NB4 (cell line): ENCODE measurements at places on chromosomes 1 and 21.

DNA sequence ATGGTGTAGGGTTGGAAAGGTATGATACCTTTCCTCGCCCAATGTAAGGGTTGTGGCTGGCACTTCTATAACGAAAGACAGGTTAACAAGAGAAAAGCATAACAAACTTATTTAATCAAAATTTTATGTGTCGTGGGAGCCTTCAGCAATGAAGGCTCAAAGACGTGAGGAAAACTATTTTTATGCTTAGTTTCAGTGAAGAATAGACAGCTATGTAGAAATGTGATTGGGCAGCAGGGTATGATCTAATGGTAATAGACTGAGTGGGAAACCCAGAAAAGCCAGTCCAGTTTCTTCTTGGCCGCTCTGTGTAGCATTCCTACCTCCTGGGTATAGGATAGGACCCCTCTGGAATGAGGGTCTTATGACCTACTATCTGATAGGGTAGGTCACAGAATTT, 464.7 kb downstream of the ADGRL2 start:
- DNase-seq: no peak

GRCh38 chr21:41921021-41921420, 32.8 kb downstream of the C2CD2 start:
- no peak for DNase-seq

GRCh38 chr1:226808501-226808900, 61.9 kb upstream of the PSEN2 start:
- DNase-seq: no peak

DNA sequence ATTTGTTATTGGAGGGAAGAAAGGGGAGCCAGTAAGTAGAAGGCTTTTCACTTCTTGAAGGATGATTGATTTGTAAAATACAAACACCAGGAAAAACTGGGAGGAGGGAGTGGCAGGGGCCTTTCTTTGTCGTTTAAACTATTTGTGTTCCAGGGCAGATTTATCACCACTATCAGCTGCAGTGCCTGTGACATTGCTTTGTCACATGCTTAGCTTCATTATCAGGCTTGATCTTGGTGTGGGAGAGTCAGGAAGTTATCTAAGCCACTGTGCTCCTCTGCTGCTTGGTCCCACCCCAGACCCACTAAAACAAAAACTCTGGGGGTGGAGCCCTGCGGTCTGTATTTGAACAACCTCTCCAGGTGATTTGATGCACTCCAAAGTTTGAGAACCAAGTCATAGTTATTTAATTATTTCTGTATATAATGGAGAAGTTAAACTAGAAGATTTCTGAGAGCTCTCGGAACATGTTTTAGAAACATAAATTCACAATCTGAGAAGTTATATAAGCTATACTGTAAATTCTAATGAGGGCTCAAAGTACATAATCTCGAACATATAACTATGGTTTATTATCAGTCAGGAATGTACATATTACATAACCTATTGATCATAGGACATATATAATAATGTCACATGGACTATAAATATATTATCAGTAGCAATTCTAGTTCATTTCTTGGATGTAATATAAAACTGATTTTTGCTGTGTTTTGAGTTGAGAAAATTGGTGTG, 87.9 kb downstream of the CDC14A start:
- DNase-seq: peak; percentile 44

- DNase-seq: no peak
Measured at GRCh38 chr1:53379662-53380002, 51.8 kb upstream of the LRP8 start.

DNA sequence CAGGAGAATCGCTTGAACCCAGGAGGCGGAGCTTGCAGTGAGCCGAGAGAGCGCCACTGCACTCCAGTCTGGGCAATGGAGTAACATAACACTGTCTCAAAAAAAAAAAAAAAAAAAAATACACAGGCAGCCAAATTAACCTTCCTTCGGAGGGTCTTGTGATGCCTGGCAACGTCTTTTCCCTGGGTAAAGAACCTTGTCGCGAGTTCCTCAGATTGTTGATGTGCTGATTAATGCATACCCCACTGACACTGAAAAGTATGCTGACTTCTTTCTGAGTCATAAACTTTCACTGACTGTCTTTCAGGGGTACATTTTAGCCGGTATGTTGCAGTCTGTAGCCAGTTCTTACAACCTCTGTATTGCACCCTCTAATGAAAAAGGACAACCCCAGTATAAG, 95.1 kb upstream of the SOD1 start:
- no peak for DNase-seq

GRCh38 chr21:36005018-36005417, 55.3 kb downstream of the SETD4 start:
- DNase-seq: peak; percentile 46

- DNase-seq: no peak
Measured at GRCh38 chr1:209609041-209609790, 25.7 kb downstream of the CAMK1G start.

- peak; percentile 81 for DNase-seq
Measured at GRCh38 chr1:1891349-1892078, 627 bp upstream of the GNB1 start.

- peak; percentile 18 for DNase-seq
Measured at GRCh38 chr1:116986421-116987255, 14.9 kb upstream of the CD101 start.

DNA sequence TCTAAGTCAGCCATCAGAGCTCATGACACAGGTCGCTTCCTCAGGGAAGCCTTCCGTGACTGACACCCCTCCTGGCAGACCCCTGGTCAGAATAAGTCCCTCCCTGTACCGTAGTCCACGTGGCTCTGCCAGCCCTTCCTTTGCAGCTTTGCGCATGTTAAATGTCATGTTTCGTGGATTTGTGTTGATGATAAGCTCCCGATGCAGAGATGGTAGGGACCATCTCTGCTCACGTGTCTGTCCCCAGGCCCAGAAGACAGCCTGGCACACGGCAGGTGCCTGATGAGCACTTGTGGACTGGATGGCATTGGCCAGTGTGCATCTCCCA, 75.9 kb downstream of the DHRS3 start:
- no peak for DNase-seq

DNA sequence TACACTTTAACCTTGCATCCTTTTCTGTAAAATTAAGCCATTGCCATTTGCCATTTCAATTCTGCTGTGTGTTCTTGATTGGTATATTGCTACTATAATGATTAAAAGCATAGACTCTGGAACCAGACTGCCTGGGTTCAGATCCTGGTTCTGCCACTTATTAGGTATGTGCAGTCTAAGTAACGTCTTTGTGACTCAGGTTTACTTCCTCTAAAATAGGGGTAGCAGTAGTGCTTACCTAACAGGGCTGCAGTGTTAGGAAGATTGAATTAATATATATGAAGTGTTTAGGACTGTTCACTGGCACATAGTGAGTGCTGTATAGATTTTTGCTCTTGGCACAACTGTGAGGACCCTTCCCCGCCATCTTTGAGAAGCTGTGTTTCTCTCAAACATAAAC, 4.4 kb downstream of the CDC42 start:
- peak; percentile 29 for DNase-seq

DNA sequence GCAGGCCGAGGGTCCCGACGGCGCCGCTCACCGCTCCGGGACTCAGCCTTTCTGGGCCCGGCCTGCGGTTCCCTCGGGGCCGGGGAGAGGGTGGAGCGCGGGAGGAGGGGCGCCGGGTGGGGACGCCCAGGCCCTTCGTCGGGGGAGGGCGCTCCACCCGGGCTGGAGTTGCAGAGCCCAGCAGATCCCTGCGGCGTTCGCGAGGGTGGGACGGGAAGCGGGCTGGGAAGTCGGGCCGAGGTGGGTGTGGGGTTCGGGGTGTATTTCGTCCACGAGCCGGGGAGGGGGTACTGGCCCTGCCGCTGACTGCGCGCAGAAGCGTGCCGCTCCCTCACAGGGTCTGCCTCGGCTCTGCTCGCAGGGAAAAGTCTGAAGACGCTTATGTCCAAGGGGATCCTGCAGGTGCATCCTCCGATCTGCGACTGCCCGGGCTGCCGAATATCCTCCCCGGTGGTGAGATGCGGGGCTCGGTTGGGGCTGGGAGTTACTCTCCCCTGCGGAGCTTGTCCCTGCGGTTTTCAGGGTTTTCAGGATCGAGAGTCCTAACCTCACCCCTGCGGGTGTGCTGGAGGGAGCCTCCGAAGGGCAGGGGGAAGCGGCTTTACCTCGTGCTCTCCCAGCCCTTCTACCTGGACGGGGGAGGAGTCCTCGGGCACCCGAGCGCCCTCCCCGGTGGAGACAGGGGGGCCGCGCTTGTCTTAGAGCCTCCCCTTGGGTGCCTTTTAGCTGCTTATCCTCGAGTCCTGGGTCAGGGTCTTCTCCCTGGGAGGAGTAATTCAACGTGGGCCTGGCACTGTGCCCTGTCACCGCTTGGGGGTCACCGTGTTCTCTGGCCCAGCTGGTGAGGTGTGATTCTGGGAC, 2.1 kb downstream of the SAMD11 start:
- peak; percentile 40 for DNase-seq

GRCh38 chr21:37562920-37563640, 196.5 kb downstream of the DYRK1A start:
- no peak for DNase-seq

GRCh38 chr1:55877437-55878232, 662.5 kb upstream of the USP24 start:
- DNase-seq: no peak

- DNase-seq: no peak
Measured at GRCh38 chr1:230127105-230128054, 60.3 kb downstream of the GALNT2 start.

DNA sequence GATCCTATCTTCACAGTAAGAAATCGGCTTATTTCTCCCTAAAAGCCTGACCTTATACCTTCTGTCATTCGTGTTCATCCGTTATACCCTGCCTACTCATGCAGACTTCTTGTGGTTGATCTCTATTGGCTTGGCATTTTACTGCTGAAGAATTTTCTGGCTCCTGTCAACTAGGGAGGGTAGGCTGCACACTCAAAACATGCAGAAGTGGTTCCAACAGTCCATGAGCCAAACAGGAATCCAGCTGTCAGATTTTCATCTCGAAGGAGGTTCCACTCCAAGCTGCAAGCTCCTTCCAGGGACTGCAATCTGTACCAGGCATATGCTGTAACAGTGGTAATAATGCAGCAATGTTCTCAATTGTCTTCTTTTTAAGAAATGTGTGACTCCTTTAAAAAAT, 10.1 kb downstream of the DNAJC11 start:
- DNase-seq: no peak

DNA sequence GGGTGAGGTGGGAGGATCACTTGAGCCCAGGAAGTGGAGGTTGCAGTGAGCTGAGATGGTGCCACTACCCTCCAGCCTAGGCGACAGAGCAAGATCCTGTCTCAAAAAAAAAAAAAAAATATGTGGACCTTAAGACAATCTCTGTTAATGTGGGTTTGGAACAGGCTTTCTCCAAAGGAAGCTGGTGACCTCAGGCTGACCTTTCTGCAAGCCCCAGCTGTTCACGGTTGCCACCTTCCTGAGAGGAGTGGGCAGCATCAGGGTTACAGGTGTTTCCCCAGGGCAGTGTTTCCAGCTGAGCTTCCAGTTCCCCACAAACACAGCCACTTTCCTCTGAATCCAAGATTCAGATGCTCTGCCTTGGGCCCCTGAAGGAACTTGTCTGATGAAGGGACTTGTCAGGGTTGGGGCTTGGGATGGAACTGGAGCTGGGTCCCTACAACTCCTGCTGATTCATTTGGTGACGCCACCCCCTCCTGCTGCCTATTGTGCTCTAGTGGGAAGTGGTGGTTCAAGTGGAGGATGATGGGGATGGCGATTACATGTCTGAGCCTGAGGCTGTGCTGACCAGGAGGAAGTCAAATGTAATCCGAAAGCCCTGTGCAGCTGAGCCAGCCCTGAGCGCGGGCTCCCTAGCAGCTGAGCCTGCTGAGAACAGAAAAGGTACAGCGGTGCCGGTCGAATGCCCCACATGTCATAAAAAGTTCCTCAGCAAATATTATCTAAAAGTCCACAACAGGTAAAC, 1.9 kb downstream of the ZBTB48 start:
- peak; percentile 90 for DNase-seq

DNA sequence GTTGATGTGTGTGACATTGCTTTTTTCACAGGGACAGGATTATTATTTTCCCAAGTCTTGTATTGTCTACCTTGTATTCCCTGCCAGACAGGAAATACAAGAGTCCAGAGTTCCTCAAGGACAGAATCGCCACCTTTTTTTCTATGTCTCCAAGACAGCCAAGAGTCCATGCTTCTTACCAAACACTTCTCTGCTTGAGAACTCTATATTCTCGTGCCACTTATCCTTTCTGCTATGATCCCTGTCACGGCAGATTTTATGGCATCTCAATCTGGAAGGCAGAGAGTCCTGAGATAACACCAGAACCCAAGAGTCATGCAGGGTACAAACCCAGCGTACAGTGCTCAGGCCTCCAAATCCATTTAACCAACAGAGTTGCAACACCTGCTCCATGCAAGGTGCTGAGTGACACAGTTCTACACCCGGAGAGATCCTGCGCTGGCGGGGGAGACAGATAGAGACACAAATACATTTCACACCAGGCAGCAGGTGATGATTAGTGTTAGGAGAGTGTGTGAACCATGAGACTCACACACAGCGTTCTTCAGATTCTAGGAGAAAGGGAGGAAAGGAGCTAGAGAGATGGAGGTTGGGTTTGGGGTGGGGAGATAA, 107.6 kb downstream of the NAV1 start:
- DNase-seq: no peak

DNA sequence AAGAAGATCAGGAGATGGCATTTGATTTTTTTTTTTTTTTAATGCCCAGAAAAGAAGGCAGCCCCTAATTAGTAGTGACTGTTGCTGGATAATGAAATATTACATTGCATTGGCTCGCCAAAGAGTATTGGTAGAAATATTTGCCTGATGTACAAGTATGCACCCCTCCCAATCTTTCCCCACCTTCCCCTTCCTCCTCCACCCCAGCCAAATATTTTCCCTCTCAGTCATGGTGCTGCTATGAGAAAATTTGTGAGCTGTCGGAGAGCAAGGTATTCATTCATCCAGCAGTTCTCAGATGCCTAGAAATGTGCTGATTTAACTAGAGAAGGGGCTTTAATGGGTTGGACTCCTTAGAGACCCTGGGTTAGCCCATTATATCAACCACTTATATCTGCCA, 50.5 kb upstream of the IKBKE start:
- no peak for DNase-seq

GRCh38 chr1:221440658-221441057, 301.2 kb downstream of the DUSP10 start:
- peak; percentile 4 for DNase-seq

- DNase-seq: peak; percentile 100
Measured at GRCh38 chr1:94602316-94602715, 60.8 kb upstream of the F3 start.
